NCI-H1417 treated with DMSO at 0.1 percent for 48 hours (cell line): ENCODE measurements at places on chromosomes 5 and 9.

GRCh38 chr9:110135846-110136245, 72.1 kb downstream of the C9orf152 start:
- no peak for DNase-seq

GRCh38 chr9:77915744-77916143, 115.9 kb downstream of the GNAQ start:
- no peak for DNase-seq

- no peak for DNase-seq
These were observed 751 bp downstream of the DNAI1 start for GRCh38 chr9:34459356-34459755.

DNA sequence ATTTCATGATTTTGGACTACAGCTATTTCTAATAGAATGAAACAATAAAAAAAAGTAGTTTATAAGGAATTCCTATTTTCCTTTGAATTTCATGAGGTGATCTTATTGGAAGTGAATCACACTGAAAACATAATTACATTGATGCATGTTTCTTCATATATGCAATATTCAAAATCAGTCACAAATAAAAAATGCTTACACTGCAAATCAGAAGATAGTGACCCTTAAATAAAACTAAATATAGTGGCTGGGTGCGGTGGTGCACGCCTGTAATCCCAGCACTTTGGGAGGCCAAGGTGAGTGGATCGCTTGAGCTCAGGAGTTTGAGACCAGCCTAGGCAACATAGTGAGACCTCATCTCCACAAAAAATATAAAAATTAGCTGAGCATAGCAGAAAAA, 79.5 kb downstream of the CDC14B start:
- DNase-seq: no peak

DNA sequence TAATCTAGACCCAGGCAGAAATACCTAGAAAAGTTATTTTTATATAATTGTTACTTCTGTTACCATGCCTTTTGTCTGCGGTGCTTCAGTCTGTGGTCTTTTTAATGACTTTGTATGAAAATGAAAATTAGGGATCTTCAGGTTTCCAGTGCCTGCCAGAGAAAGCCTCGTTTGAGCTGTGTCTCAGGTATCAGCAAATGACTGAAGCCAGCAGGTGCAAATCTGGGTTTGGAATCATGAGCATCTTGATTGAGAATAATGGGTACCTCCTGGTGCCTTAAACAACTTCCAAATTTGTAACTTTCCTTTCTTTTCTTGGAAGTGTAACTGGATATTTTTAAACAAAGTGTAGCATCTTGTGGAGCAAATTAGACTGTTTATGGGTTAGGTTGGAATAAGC, 4.3 kb downstream of the ZBTB34 start:
- no peak for DNase-seq
